ENCODE measurements at places on chromosomes 12 and 14. TPM values are rescaled to one million over a fixed set of nuclear protein-coding genes. Genes with fewer than 3 reads are reported as not detected.

DPF3 gene
- total RNA-seq: 0.65 TPM

VRTN gene
- not detected for total RNA-seq

DNA sequence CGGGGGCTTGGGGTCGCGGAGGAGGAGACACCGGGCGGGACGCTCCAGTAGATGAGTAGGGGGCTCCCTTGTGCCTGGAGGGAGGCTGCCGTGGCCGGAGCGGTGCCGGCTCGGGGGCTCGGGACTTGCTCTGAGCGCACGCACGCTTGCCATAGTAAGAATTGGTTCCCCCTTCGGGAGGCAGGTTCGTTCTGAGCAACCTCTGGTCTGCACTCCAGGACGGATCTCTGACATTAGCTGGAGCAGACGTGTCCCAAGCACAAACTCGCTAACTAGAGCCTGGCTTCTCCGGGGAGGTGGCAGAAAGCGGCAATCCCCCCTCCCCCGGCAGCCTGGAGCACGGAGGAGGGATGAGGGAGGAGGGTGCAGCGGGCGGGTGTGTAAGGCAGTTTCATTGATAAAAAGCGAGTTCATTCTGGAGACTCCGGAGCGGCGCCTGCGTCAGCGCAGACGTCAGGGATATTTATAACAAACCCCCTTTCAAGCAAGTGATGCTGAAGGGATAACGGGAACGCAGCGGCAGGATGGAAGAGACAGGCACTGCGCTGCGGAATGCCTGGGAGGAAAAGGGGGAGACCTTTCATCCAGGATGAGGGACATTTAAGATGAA lies 630 bp downstream of the FOS start:
- H3K4me3 ChIP-seq: peak overlapping the region; percentile 50
- no peaks in the 10 kb centered on the region for H3K36me3 ChIP-seq
- DNase-seq: peak; percentile 88

DNA sequence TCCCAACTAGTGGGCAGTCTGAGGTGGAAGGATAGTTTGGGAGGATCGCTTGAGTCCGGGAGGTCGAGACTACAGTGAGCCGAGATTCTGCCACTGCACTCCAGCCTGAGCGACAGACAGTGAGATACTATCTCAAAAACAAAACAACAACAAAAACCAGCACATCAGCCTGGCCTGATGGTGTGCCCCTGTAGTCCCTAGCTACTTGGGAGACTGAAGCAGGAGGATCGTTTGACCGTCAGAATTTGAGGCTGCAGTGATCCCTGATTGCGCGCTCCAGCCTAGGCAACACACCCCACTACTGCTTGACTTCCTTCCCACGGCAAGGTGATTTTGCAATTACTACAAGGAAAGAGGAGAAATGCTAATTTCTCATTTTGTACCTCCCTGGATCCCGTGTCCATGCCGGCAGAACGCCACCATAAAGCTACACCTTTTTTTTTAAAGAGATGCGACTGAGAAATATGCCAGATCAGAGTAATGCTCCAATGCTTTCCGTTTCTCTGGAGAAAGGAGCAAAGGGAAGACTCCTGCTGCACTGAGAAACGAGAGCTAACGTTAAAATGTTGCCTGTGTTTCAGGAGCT lies 672 bp upstream of the SCFD1 start:
- no peaks in the 10 kb centered on the region for H3K36me3 ChIP-seq
- peak overlapping the region; percentile 63 for H3K4me3 ChIP-seq
- no peaks in the 10 kb centered on the region for H3K27me3 ChIP-seq
- no peaks in the 10 kb centered on the region for H3K4me1 ChIP-seq
- H3K27ac ChIP-seq: no peak overlapping the region

TAS2R14 gene
- total RNA-seq: 5.2 TPM

- no peak overlapping the region for H3K27ac ChIP-seq
- H3K36me3 ChIP-seq: no peaks in the 10 kb centered on the region
- H3K4me1 ChIP-seq: no peaks in the 10 kb centered on the region
- no peaks in the 10 kb centered on the region for H3K27me3 ChIP-seq
- H3K4me3 ChIP-seq: no peak overlapping the region
Observed at GRCh38 chr12:71749666-71750065, 5.0 kb upstream of the RAB21 start.

- H3K36me3 ChIP-seq: no peaks in the 10 kb centered on the region
- no peaks in the 10 kb centered on the region for H3K27me3 ChIP-seq
- no peak for DNase-seq
Observed at GRCh38 chr12:129496226-129496625, 407.6 kb downstream of the TMEM132D start.

PZP gene
- total RNA-seq: 0.29 TPM

TTC9 gene
- 2.7 TPM for total RNA-seq

All from aorta (tissue), 5 donors.